ENCODE measurements at places on chromosomes 11 and 22.

DNA sequence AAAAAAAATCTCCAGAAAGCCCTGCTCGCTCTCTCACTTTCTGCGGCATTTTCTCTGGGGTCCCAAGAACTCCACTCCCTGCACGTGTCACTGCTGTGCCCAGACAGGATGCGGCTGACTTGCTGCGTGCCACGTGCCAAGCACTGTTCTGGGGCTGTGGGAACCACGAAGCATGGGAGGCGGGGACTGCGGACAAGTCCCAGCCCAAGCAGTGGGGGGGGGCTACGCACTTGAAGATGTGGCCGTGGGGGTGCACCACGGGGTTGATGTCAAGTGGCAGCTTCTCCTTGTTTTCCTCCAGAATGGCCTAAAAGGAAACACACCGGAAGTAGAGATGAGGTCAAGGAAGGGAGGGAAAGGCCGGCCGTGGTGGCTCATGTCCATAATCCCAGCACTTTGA, 10.8 kb downstream of the TTLL12 start:
- DNase-seq, result no peak

DNA sequence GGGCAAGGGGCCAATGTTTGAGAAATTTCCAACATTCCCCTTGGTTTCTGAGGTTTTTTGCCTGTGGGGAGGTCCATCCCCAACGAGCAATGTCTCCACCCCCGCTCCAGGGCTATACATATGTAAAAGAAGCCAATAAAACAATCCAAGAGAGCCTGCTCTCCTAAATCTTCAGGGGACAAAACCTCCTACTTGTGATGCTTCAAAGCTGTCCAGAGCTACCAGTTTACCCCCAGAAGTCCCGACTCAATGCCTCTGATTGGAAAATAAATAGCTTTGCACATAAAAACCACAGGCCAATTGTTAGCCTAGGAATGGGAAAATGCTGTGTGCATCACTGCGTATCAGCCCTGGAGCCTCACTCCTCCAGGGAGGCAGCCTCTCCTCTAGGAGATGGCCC, 66.0 kb upstream of the PAX6 start:
- no peak for DNase-seq

DNA sequence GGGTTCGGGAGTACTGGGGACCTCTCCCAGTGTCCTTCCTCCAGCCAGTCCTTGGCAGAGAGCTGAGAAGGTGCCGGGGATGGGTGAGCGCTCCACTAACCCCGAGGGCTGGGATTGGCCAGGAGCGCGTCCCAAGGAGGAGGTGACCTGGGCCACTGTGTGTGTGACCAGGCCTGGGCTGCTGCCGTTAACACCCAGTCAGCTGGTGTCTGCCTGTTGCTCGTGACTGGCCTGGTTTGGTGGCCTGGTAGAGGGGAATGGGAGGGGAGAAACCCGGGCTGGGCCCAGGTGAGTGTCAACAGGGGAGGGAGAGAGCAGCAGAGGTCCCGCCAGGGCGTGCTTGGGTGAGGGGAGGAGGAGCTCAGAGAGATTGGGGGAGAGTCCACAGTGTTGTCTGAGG, 29.9 kb upstream of the GRAMD4 start:
- no peak for DNase-seq

DNA sequence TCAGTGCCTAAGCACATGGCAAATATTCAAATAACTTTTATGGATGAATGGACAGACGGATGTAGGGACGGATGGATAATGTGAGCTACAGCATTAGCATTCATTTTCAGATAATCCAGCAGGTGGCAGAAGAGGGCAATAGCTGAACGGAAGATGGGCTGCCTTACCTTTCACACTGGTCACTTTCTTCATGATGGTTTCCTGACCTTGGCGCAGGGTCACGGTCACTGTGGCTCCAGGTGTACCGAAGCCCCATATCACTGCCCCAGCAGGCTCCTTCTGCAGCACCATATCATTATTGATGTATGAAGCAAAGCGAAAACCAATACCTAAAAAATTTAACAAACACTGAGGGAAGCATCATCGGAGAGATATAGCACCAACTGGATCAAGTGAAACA, 4.3 kb downstream of the SIAE start:
- peak; percentile 33 for DNase-seq

- DNase-seq, result no peak
Measured at GRCh38 chr11:71940561-71941219, 11.8 kb downstream of the RNF121 start.

DNA sequence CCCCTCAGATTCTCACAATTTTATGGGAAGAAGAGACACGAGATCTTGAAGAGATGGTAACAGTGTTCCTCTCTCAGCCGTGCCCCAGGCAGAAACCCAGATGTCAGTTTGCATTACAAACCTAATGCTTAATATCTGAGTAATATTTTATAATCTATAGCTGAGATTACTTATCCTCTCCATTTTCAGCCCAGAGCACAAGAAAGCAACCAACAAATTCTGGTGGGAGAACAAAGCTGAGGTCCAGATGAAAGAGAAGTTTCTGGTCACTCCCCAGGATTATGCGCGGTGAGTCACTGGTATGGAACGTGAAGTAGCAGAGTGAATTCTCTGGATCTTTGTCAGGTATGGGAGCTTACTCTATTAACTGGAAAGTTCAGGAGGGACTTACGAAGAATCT, 884 bp downstream of the CENATAC start:
- peak; percentile 38 for DNase-seq

DNA sequence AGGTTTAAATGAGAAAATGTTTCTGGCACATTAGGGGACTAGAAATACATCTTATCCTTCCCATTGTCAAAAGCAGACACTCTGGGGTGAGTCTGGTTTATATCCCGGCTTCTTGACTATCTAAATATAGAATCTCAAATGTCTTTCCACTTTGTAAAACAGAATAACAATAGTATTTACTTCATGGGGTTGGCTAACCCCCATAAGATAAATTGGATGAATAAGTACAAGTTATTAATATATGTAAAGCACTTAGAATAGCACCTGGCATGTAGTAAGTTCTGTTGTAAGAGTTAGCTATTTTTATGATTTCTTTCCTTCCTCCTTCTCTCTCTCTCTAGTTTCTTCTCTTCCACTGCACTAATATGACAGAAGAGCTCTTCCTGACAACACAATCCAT, 499.1 kb downstream of the INSC start:
- DNase-seq, result no peak

DNA sequence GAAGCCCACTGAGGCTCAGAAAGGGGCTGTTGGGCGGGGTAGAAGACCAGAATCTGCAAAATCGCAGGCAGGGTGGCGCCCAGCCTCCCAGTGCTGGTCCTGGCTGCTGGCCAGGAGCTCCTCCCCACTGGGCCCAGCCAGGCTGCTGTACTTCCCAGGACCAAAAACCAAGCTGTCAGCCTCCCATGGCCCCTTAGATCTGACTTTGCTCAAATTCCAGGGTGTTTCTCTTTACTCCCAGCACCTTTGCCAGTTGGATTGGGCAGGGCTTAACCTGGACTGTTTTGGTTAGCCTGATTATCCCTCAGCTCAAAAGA, 44.2 kb upstream of the WEE1 start:
- DNase-seq, result no peak

DNA sequence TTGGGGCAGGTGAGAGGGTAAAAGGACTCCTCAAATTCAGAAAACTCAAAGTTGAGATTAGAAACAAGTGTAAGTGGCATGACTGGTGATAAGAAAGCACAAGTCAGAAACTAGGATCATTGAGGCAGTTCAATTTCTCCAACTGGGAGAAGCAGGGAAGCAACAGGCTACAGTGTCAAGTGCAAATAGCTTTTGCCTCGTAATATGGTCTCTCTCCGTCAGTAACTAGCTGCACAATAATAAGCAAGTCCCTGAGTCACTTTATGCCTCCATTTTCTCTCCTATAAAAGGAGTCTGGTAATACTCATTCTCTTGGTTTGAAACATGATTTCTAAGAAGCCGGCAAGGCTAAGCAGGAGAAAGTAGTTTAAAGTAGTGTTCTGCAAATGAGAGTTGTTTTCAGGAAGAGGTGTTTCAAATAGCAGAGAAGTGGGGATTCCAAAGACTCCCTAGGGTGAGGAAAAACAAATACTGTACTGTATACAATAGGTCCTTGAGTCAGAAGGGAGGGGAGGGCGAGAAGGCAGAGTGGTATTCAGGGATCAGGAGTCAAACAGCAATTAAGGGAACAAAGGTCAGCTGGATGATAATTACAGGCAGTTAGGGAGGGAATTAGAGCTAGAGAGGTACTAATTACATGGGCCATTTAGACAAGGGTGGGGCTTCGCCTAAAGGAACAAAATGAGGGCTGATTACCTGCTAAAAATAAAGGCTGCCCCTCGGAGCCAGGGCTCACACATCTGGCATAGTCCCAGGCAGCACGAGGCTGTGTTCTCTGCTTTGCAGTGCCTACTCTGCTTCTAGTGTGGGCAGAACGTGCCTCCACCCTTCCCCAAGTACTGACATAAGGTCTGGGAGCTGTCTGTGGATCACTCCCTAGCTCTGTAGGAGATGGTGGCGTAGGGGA, 96.0 kb upstream of the BDNF start:
- no peak for DNase-seq

GRCh38 chr11:94635072-94635471, 67.9 kb downstream of the PIWIL4 start:
- no peak for DNase-seq

Data from NCI-H460 (cell line).